ENCODE measurements at places on chromosomes 12 and 14. TPM values are rescaled to one million over a fixed set of nuclear protein-coding genes. Genes with fewer than 3 reads are reported as not detected.

PLEK2 gene
- 1.3 TPM for total RNA-seq

ASPG gene
- total RNA-seq = not detected

TMEM30B gene
- total RNA-seq = not detected

OVCH1 gene
- total RNA-seq = not detected

ARG2 gene
- 8.9 TPM for total RNA-seq

ZBTB25 gene
- 9.7 TPM for total RNA-seq

TSPAN11 gene
- total RNA-seq = 9.5 TPM

DNA sequence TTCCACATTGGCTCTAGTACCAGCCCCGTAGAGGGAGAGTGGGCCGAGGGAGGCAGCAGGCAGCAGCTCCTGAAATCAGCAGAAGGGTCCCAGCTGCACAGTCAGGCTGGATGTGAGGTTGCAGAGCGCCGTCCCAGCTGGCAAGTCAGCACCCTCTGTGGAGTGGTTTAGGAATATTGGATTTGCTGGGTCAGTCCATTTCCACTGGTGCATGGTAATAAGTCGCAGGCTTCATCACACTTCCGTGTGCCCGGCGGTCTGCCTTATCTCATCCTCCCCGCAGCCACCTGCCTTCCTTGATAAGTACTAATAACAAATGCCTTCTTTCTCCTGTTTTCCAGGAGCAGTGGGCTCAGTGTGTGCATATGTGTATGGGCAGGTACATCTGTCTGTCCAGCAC, 112.9 kb downstream of the TSPAN9 start:
- no peak for DNase-seq

GRCh38 chr14:90760591-90761316, 55.5 kb downstream of the TTC7B start:
- peak; percentile 10 for DNase-seq

GRCh38 chr12:16003460-16003859, 92.3 kb downstream of the DERA start:
- DNase-seq = no peak

GRCh38 chr12:4153343-4153892, 120.1 kb upstream of the CCND2 start:
- no peak for DNase-seq

DNA sequence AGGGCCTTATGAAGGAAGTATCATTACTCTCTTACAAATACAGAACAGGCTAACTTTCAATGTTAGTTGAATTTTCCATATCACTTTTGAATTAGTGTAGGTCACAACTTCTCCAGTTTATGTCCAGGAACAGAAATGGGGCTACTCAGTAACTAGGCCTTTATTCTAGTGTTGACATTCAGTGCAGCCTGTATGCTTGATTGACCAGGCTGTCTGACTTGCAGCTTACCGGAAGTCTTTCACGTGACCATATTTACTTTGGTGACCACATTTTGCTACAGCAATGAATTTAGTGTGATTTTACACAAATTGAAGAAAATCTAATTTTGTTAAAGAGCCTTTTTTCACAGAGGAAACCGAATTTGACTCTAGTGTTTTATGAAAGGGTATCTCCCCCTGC, 12.4 kb downstream of the MTERF2 start:
- DNase-seq = no peak

DNA sequence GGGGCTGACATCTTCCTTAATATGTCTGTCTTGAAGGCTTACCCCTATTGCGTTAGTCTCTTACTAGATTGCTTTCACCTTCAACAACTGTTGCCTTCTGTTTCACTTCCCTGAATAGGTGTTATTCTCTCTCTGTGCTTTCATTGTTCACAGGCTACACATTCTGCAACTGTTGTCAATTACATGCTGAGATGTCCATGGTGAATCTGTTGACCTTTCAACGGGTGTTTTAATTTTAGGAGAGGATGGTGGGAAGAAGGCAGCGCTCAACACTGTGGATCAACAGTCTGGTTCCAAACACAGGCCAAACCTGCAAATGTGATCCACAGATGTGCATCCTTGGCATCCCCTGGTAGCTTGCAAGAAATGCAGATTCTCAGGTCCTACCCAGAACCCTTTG, 101.9 kb downstream of the DACT1 start:
- DNase-seq = no peak

DNA sequence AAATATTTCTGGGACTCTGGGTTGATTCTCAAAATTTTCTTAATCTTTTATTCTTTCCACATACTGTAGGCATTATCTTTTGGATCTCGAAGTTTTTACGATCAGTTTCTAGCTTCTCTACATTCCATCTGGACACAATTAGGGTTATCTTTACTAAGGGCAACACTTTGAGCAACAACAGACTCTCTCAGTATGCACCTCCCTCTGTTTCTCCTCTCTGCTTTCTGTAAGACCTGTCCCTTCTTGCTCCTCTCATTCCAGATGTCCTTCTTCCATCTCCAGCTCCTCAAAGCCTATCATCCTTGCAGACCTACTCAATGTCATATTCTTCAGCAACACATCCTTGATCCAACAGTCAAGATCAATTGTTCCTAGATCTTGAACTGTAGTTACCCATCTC, 457.0 kb downstream of the SLC6A15 start:
- no peak for DNase-seq

- DNase-seq = no peak
Measured at GRCh38 chr14:69986336-69986735, 107.1 kb downstream of the SMOC1 start.

GRCh38 chr14:81529391-81529790, 4.3 kb downstream of the SEL1L start:
- no peak for DNase-seq

DNA sequence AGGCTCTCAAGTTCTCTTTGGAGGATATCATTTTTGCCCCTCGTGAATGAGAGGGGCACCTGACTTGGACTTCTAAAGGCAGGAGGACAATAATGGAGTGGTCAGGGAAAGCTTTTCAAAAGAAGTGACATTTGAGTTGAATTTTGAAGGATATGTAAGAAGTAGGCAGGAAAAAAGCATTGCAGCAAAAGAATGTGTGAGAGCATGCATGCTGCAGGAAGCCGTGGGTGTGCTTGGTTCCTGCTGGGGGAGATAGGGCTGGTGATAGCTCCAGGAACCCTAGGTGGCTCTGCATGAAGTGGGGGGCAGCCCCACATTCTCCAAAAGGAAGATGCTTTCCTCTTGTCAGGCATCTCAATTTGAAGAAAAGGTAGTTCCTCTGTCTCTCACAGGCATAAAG, 23.1 kb downstream of the ACVR1B start:
- DNase-seq = no peak

GRCh38 chr14:65927931-65928356, 515.4 kb downstream of the FUT8 start:
- no peak for DNase-seq

- no peak for DNase-seq
Measured at GRCh38 chr12:98194591-98194990, 320.8 kb upstream of the TMPO start.

DNA sequence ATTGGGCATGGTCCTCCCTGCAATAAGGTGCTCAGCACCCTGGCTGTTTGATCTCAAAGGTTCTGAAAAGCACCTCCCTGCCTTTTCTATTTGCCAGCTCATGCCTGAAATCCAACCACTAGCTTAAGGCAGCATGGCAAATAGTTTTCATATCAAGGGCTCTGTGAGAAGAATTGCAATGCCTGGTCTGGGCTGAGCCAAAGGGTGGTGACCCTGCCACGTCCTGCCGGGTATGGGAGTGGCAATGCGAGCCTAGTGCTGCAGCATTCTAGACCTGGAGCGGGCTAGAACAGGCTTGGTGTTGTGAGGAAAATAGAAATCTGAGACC, 2.3 kb upstream of the SCNN1A start:
- DNase-seq = no peak

GRCh38 chr12:128474916-128475315, 207.9 kb downstream of the TMEM132C start:
- no peak for DNase-seq

DNA sequence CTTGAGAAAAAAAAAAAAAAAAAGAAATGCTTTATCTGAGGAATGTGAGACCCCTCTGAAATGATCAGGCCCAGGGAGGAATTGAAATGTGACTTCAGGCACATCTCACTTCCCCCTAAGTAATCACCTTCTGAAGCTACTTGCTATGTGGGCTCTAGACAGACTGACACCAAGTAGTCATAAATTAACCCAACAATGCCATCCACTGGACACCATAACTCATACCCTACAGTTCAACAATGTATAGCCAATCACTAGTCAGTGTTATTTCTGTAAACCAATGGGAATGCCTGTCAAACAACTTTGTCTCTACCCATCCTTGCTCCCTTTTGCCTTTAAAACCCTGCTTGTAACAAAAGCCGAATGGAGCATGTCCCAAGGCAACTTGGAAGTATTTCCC, 182.7 kb upstream of the TMPO start:
- no peak for DNase-seq

- peak; percentile 69 for DNase-seq
Measured at GRCh38 chr14:64704143-64704742, at the start of gene PLEKHG3. TSS of gene PLEKHG3 (plus strand) at chr14:64704424. CDS start at chr14:64727632, 23,208 bp downstream.

DNA sequence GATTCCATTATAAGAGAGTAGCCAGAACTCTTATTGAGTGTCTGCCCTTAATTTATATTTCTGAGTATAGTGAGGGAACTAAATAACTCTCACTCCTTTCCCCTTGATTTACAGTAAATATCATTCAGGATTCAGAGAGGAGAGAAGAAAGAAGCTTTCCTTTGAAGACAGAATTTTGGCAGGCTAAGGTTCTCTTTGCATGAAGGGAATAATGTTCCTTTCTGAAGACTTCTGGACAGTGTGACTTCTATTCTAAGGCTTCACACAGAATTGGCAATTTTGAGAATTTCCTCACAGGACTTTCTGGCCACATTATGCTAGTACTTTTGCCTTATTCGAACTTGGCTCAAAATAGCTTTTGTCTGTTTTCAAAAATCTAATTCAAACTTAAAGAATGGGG, 352.2 kb upstream of the FBXO33 start:
- DNase-seq = no peak

DNA sequence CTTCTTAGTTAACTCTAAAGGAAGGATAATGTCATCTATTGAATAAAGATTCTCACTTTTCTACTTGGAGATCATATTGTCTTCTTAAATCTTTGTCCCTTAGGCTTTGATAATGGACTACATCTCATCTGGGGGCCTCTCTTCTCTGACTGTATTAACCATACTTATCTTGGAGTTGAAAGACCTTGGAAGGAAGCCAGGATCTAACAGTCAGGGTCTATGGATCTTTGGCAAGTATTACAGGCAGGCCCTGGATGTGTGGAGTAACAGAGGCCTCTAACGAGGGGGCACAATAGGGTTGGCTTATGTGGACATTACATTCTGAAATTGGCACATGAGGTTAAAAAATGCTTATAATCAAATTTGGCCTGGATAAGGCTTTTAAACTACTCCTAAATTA, 513.8 kb downstream of the NRXN3 start:
- DNase-seq = no peak

DNA sequence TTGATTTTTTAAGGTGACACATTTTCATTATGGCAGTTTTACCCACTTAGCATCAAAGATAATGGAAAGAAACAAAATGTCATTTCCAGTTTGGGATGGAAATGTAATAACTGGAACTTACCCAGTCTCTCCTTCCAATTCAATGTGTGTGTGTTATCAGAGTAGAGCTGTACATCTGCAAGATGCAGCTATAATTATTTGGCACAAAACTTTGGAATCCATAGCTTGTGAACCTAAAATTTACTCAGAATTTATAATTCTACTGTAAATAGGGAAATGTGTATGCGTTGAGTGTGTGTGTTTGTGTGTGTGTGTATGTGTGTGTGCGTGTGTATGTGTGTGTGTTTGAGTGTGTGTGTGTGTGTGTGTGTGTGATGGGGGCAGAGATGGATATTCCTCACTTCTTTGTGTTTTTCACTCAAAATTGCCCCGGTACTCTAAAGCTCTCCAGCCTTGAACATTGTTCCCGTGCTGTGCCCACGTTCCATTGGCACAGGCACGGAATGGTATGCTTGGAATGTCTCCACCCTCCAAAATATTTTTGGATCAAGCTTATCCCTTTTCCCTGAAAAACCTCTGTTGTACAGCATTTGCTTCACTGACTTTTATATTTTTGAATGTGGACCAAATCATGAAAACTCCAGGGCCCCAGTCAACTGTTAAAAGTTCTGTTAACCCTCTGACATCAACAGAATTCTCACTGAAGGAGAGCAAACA, 150.2 kb upstream of the BMP4 start:
- DNase-seq = peak; percentile 40

- no peak for DNase-seq
Measured at GRCh38 chr14:77878783-77879182, 78.9 kb downstream of the ADCK1 start.

DNA sequence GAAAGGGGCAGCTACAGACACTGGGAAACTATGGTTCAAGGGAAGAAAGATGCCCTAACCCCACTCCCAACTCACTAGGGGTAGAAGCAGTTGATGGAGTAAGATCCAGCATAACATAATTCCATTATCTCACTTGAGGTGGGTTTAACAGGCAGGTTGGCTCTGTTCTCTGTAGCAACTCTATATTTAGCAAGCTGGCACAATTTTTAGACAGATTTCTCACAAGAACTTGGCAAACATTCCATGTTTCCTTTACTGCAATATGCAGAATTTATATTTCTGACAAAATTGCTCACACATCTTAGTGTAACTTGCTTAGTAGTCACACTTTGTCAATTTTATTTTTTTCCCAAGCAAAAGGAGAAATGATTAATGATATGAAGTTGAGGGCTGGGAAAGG, 475.4 kb downstream of the RMST start:
- DNase-seq = no peak

- DNase-seq = no peak
Measured at GRCh38 chr14:83575301-83575700, 1954.6 kb upstream of the FLRT2 start.
